ENCODE measurements at places on chromosomes 3 and 15.

DNA sequence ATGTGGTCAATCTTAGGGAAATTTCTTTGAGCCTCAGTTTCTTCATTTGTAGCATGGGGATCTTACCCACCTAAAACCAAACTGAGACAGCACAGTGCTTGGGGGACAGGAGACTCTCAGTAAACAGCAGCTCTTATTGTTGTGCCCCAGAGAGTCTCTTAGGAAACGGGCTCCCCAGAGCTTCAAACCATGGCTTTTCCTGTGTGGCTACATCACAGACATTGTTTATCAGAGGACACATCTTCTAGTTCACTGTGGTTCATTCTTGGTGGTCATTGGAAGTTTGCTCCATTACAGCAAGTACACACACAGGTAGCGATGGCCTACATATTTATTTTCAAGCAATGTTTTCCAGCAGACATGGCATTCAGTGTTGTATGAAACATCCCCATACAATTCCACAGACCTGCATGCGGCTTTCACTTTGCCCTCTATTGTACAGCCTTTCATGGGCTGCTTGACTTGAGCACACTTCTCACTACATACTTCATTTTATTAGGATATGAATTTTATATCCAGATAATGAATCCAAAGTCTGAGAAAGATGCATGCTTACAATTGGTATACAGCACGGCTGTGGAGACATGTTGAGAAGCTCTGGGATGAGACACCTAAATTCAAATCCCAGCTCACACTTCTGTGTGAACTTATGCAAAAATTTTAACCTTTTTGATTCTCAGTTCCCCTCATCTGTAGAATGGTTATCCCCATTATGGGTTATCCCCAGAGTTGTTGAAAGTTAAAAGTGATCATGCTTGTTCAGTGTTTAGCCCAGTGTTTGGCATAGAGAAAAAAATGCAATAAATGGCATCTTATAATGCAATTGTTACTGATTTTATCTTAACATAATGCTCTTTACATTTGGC is 84.8 kb upstream of the ICE2 start:
- DNase-seq = no peak

- DNase-seq = peak; percentile 17
These were observed at the start of gene OXTR for GRCh38 chr3:8769088-8769822. TSS of gene OXTR (minus strand) at chr3:8769613. CDS start at chr3:8768187, 1,426 bp downstream.

- DNase-seq = no peak
These were observed 46.2 kb downstream of the NEK11 start for GRCh38 chr3:131072845-131073244.

GRCh38 chr3:74075241-74075640 is 450.5 kb upstream of the PDZRN3 start:
- no peak for DNase-seq

DNA sequence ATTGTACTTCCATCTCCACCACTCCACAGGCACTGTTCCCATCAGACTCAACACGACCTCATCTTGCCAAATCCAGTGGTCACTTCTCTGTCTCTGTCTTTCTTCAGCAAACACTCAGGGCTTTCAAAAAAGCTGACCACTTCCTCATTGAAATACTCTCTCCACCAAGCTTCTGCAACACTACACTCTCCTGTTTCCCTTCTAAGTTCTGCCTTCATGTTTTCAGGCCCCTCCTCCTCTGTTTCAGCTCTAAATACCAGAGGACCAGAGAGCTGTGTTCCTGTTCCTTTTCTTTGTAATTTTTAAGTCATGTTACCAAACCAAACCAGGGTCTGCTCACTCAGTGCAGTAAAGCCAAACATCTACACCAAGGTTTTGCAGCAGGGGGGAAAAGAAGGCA is 33.8 kb upstream of the ACP3 start:
- no peak for DNase-seq

DNA sequence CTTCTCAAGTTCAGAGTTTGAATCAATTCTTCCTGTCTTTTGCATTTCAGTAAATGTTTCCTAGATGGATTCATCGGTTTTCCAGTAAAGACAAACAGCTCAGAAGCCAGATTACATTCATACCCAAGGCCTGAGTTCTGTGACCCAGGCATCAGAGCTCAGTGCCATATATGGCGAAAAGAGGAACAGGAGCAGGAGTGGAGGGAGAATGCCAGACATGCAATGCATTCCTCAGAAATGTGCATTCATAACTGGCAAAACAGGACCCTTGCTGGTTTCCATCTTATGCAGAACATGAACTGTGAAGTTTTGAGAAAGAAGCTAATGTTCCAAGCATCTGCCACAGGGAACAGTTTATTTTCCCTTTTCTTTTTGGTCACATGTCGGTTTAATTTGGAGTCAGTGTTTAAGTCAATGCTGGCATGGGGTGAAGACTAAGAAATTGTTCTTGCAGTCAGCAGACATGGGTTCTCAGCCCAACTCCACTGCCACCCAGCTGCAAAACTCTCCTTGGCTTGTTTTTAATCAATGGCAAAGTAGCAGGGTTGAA is 116.5 kb downstream of the LPP start:
- DNase-seq = peak; percentile 86

GRCh38 chr15:42158941-42159340 is 2.5 kb upstream of the PLA2G4F start:
- no peak for DNase-seq

GRCh38 chr15:74725845-74726773 is 781 bp upstream of the CYP1A1 start:
- no peak for DNase-seq

DNA sequence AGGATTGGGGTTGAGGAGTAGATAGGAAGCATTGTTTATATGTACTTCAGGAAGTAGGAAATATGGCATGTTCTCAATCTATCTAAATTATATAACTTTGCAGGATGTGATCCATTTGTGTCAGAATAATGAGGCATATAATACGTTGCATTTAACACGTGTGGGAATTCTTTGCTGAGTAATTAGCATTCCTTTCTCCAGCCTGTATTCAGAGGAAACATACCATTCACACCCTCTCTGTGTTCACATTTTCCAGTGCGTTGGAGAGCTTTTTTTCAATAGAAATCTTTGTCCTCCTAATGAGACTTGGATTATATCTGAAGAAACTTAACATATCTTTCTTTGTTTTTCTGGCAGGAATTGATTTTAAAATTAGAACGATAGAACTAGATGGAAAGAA is 33.0 kb upstream of the APH1B start:
- no peak for DNase-seq

DNA sequence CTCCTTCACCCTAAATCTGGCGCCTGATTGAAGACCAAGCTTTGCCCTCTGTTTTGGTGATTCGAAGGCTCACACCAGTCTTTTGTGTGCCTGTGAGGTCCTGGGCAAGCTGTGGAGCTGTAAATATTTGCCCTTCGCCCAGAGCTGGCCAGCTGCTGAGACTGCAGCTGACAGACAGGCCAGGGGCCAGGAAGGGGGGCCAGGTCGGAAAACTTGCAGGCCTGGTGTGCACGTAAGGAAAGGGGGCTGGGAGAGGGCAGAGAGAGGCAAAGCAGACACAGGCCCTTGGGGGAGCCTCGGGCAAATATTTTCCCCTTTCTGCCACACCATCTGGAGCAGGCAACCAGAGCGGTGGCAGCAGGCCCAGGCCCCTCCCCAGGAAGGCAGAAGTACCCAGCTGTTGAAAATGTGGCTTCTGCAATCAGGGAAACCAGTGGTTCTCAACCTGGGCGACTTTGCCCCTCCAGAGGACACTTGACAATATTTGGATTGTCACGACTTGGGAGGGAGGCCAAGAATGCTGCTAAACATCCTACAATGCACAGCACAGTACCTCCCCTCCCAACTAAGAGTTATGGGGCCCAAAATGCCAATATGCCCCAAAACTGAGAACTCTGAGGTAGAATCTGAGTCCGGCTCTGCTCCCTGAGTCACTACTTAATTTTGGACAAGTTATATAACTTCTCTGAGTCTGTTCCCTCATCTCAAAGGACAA is 2.5 kb downstream of the PDZRN3 start:
- no peak for DNase-seq
